ENCODE measurements at places on chromosomes 5 and 9. TPM values are rescaled to one million over a fixed set of nuclear protein-coding genes. Genes with fewer than 3 reads are reported as not detected.

- DNase-seq = no peak
Observed at GRCh38 chr9:92949266-92949982, 2.1 kb downstream of the FGD3 start.

DNA sequence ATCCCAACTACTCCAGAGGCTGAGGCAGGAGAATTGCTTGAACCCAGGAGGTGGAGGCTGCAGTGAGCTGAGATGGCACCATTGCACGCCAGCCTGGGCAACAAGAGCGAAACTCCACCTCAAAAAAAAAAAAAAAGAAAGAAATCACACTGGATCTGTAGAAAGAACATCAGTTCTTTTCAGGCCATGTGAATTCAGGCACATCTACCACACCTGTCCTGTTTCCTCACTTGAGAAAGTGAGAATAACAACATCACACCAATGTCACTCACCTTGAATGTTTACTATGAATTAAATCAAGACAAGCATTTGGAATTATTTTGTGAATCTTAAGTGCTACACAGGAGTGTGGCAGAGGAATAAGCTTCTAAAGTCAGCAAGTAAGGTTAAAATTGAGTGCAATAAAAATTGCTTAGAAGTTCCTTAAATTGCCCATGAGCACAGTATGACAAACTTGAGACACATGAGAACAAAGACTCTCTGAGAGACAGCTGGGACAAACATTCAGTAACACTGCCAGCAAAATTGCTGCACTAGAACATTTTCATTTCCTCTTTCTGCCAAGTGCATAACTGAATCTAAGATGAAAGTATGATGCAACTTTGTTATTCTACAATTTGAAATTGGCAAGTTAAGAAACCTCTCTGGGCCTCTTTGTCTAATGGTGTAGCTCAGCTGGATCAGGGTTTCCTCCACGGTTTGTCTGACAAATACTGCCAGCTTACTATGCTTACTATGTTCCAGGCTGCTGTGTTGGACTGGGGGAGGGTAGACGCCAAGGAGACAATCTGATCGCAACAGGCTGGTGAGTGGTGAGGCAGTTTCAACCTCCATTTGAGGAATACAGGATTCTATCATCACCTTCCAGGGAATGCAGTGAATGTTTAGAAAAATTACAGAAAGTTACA lies 1.9 kb upstream of the RIC1 start:
- peak; percentile 69 for DNase-seq

Gene DMGDH
- total RNA-seq = 1.5 TPM

GRCh38 chr5:135246605-135246922 lies 152.5 kb downstream of the MACROH2A1 start:
- DNase-seq = no peak

Gene TEK
- total RNA-seq = 0.26 TPM

All from myocyte (in vitro differentiated cells).